ENCODE measurements at places on chromosomes 1 and 21.

GRCh38 chr1:190244406-190244805, 233.3 kb downstream of the BRINP3 start:
- H3K27me3 ChIP-seq = no peaks in the 10 kb centered on the region
- no peak overlapping the region for H3K4me3 ChIP-seq
- DNase-seq = no peak

DNA sequence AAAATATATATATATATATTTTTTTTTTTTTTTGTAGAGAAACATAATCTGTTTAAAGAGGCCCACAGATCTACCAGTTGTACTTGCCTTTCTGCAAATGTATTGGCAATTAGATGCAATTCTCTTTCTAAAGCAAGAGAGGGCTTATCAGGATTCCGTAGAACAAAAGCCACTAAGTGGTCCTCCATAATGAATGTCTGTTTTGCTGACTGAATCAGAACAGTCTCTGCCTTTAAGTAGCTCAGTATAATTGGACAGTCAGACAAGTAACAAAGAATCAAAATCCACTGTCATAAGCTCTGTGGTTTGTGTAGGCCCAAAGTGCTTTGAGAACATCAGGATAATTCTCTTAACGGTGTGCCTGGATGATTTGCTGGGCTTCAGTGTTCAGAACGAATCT, 17.3 kb downstream of the SARS1 start:
- no peak overlapping the region for H3K27ac ChIP-seq
- no peak overlapping the region for H3K4me3 ChIP-seq
- no peak for DNase-seq
- H3K4me1 ChIP-seq = no peaks in the 10 kb centered on the region
- no peaks in the 10 kb centered on the region for H3K27me3 ChIP-seq

- H3K4me1 ChIP-seq = no peaks in the 10 kb centered on the region
- H3K27me3 ChIP-seq = no peaks in the 10 kb centered on the region
- H3K27ac ChIP-seq = no peak overlapping the region
- no peak overlapping the region for H3K4me3 ChIP-seq
Measured at GRCh38 chr1:182170891-182171461, 109.5 kb upstream of the ZNF648 start.

DNA sequence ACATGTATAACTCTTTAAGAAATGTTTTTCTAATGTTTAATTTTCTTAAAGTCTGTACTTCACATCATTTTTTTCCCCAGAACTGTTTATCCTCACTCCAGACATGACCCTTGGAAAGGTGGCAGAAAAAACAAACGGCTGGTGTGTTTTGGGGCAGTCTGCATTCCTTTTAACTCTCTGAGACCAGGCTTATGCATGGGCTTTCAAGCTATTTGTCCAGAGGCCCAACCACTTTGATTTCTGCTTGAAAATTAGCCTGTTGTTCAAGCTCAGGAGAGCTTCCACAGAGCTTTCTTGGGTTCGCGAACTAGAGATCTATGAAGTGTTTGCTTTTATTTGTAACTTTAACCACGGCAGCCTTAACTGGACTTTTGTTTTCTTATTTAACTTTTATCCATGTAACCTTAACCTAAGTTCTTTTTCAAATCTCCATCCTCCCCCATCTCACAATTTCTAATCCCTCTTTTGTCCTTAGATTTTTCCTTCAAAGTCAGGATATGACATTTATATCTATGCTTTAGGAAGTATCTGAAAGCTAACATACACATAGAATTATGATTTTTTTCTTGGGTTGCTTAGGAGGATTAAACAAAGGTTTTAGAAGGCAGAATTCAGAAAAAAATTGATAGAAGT, 111.8 kb downstream of the FGGY start:
- DNase-seq = no peak
- no peaks in the 10 kb centered on the region for H3K36me3 ChIP-seq
- no peak overlapping the region for H3K4me3 ChIP-seq
- no peak overlapping the region for H3K27ac ChIP-seq
- H3K4me1 ChIP-seq = no peaks in the 10 kb centered on the region

DNA sequence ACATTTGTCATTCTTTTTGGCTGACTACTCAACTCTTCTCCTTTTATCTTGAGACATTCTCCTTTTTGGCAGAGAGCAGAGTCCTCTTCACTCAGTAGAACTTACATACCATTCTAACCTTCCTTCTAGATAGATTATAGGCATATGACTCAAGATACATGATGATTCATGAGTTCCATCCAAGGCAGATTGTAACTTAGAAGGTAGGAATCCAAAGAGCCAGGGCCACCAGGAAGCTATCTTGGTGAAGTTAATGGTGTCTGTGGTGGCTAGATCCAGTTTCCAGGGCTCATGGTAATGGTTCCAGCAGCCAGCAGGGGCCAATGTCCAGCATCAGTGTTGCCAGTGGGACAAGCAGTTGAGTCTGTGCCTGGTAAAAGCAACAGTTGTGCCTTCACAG, 76.1 kb upstream of the KIAA0040 start:
- no peaks in the 10 kb centered on the region for H3K36me3 ChIP-seq
- no peaks in the 10 kb centered on the region for H3K27me3 ChIP-seq
- H3K27ac ChIP-seq = no peak overlapping the region
- no peaks in the 10 kb centered on the region for H3K4me1 ChIP-seq

Data from osteoblast (primary cell).